ENCODE measurements at places on chromosomes 4 and X.

DNA sequence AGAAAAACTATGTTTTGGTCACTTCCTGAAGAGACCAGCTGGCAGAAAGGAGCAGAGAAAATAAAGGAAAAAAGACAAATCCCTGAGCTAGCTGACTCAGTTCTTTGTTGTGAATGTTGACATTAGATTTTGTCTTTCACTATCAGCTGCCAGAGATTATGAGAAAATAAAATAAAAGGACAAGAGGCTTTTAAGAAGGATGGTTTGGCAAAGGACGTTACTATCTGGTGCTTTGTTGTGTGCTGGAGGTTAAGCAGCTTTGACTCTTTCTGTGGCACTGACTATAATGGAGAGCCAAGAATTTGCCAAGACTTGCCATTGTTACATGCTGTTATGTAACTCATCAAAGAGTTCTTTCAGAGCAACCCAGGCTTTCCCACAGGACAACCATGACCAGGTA, 12.1 kb downstream of the ASB5 start:
- DNase-seq, result no peak

DNA sequence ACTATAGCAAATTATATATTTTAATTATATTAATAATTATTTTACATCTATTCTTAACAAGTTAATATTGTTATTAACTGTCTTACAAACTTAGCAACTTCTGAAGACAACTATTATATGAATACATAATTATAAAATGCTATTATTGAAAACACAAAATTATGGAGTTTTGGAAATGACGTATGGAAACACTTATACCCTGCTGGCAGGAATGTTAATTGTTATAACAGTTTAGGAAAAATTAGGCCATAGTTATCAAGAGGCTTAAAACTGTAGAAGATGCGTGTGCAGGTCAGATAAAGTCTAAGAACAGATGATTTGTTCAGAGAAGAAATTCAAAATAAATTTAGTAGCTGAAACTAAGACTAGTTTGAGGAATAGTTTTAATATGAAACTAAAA, 211.7 kb downstream of the FAT4 start:
- no peak for DNase-seq

DNA sequence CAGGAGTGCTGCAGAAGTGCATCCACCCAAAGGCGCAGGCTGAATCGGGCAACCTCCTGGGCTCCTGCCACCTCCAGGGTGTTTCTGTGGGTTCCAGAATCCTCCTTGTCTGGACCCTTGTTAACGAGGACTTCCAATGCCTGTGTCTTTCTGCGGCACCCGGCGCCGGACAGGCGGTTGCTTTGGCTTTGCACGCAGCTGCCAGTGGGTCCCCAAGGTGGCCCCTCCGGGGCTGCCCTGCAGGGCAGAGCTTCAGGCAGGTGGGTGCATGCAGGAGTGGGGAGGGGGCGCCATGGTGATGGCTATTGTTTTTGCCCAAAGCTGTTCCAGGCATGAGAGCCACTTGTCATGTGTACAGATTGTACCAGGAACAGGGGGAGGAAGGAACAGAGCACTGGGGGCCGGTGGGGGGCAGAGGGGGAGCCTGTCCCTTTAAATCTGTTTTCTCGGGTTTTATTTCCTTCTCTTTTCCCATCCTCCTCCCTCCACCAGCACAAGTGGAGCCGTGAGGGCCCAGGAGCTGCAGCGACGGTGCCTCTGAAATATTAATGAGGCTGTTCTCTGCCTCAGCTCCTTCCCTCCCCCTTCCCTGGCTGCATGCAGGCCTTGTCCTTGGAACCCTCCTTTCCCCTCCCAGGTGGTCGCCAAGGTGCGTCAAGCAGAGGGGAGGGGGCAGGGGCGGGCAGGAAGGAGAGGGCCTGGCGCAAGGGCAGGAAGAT, 13.1 kb downstream of the ATP2B3 start:
- DNase-seq, result no peak

DNA sequence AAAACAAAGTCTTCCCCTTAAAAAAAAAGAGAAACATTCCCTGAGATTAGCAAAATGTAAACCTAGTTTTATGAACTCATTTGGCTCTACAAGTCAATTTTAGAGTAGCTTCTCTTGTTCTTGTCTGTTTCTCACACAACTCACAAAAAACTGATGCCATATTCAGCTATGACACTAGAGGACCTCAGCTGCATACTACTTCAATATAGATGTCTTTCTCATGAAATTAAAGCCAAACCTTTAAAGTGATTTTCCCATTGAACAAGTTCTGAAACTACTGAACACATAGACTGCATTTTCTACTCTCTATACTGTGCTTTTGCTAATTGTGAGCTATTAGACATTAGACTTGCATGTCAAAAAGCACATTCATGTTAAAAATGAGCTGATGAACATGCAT, 49.8 kb downstream of the TBCK start:
- peak; percentile 40 for DNase-seq

- no peak for DNase-seq
Measured at GRCh38 chr4:74284053-74284452, 24.2 kb upstream of the EPGN start.

DNA sequence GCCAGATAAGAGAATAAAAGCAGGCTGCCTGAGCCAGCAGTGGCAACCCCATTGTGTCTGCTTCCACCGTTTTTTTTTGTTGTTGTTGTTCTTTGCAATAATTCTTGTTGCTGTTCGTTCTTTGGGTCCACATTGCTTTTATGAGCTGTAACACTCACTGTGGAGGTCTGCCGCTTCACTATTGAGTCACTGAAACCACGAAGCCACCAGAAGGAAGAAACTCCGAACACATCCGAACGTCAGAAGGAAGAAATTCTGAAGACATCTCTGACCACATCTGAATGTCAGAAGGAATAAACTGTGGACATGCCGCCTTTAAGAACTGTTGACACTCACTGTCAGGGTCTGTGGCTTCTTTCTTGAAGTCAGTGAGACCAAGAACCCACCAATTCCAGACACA, 110.5 kb downstream of the PCDH18 start:
- DNase-seq, result peak; percentile 30

GRCh38 chrX:119647552-119648420, 41.6 kb upstream of the NKRF start:
- no peak for DNase-seq

GRCh38 chr4:151810476-151810875, 49.7 kb upstream of the GATB start:
- no peak for DNase-seq

GRCh38 chr4:152117933-152118507, 357.2 kb upstream of the GATB start:
- no peak for DNase-seq

DNA sequence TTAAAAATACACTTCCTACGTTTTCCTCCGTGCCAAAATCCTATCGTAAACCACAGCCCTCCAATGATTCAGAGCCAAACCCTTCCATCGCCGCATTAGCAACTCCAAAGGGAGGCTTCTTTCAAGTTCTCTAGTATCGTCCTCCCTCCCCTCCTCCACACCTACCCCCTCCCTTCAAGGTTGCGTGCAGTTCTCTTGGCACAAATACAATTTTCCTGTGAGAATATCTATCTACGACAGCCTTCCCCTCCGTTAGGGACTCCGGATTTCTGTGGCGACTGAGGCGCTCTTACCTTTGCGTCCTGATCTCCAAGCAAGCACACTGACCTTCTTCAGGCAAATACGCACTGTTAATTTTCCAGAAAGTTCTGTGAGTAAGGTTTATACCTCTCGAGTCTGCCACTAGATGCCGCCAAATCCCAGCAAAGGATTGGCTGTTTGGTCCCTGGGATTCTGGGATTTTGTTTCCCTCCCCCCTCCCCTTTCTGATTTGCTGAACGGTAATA, 1.2 kb upstream of the MORF4L2 start:
- peak; percentile 66 for DNase-seq

DNA sequence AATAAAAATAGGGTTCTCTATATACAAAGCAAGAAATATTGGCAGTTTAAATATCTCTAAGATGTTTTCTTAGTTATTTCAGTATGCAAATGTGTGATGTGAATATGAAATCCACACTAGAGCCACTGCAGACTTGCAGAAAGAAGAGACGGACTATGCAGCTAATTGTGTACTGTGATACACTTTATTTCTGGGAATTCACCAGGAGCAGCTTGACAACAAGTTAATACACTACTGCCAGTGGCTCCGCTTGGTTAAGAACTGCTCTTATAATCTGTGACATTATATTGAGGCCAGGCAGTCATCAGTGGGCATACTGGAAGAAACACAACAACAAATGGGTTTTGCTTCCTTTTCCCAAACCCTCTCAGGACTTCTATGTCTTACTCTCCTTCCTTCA, 172.0 kb downstream of the FBXW7 start:
- DNase-seq, result no peak

DNA sequence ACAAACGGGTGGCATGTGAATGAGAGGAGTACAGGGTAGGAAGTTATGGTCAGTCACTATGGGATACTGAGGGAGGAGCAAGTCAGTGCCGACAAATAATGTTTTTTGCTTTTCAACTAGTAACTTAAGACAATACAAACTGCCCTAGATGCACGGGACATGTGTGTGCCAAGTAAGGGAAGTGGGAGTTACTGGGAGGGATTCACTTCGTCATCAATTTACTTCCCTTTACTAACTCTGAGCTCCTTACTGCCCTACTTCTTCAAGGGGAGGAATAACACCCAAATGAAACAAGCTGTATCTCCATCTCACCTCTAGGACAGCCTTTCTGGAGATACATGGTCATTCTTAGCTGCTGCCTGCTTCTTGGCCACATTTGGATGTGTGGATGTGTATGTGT, 97.7 kb downstream of the DGKK start:
- DNase-seq, result no peak

- no peak for DNase-seq
Measured at GRCh38 chrX:47523713-47524166, 37.3 kb upstream of the ARAF start.

- no peak for DNase-seq
Measured at GRCh38 chr4:188254211-188254610, 115.0 kb downstream of the TRIML1 start.

DNA sequence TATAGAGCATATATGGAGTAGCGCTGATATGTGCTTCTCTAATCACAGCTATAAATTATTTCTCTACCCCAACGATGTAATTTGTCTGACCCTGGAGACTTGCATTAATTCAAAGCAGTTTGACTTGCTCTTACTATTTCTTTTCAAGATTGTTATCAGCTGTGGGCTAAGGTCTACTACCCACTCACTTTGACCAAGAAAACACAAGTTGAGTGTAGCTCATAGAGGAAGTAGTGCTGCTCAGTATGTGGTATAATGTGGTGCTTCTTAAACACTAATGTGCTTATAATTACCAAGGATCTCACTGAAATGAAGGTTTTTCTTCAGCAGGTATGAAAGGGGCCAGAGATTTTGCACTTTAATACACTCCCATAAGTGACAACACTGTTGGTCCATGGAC, 70.1 kb downstream of the INPP4B start:
- no peak for DNase-seq

- DNase-seq, result no peak
Measured at GRCh38 chrX:87874043-87874442, 356.4 kb downstream of the KLHL4 start.

- peak; percentile 5 for DNase-seq
Measured at GRCh38 chrX:4547213-4547836, 833.9 kb upstream of the PRKX start.

DNA sequence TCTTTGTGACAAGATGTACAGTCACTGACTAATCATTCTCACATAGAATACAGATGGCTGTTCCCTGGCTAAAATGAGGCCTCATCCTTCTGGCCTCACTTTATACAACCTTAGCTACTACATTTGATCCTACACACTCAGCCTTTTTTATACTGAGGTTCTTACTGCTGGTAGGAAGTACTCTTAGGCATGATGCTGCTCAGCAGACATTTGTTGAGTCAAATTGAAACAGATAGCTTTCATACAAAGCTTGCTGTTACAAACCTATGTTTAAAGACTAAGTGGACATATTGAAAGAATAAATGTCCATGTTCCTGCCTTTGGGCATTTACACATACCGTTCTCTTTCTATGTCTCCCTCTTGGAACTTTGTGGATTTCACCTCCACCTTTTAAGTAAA, 154.9 kb downstream of the NPFFR2 start:
- no peak for DNase-seq

GRCh38 chrX:148700021-148700420, 199.6 kb downstream of the AFF2 start:
- no peak for DNase-seq

GRCh38 chr4:2595436-2595835, 59.0 kb downstream of the FAM193A start:
- no peak for DNase-seq

Measured in stromal cell of bone marrow (primary cell).